ENCODE measurements at places on chromosomes 6 and 20.
A peak's percentile ranks its signal among the peaks of the same experiment; 100 is the strongest.

- DNase-seq, result no peak
Measured at GRCh38 chr6:72864236-72864635, 242.4 kb downstream of the KCNQ5 start.

GRCh38 chr6:6251555-6252280 lies 68.7 kb downstream of the F13A1 start:
- no peak for DNase-seq

- DNase-seq, result no peak
Measured at GRCh38 chr6:126914172-126914571, 204.3 kb upstream of the RSPO3 start.

DNA sequence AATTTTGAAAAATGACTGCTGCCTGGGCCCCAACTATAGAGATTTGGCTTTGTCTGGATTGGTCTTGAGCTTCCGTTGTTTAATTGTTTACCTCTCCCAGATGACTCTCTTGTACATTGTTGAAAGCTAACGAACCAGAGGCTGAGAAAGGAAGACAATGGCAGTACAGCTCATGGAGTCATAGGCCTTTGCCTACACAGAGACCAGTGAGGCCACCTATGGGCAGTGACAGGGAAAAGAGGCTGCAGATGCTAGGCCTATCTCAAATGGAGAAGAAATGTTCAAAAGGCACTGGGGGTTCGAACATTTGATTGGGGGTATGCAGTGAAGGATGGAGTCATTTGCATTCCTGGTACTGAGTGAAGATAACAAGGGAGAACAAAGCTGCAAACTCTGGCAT lies 29.1 kb downstream of the OPN5 start:
- no peak for DNase-seq

DNA sequence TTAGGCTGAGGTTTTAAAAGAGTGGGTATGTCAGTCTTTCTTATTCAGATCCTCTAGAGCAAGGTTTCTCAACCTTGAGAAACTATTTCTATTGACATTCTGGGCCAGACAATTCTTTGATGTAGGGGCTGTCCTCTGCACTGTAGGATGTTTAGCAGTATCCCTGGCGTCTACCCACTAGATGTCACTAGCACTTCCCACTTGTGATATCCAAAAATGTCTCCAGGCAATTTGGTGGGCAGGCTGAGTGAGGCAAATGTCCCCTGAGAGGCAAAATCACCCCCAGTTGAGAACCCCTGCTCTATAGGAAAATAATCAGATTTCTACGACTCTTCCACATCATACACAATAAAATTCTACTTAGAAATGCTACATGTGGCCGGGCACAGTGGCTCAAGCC lies 7.7 kb upstream of the ZKSCAN8 start:
- DNase-seq, result no peak

DNA sequence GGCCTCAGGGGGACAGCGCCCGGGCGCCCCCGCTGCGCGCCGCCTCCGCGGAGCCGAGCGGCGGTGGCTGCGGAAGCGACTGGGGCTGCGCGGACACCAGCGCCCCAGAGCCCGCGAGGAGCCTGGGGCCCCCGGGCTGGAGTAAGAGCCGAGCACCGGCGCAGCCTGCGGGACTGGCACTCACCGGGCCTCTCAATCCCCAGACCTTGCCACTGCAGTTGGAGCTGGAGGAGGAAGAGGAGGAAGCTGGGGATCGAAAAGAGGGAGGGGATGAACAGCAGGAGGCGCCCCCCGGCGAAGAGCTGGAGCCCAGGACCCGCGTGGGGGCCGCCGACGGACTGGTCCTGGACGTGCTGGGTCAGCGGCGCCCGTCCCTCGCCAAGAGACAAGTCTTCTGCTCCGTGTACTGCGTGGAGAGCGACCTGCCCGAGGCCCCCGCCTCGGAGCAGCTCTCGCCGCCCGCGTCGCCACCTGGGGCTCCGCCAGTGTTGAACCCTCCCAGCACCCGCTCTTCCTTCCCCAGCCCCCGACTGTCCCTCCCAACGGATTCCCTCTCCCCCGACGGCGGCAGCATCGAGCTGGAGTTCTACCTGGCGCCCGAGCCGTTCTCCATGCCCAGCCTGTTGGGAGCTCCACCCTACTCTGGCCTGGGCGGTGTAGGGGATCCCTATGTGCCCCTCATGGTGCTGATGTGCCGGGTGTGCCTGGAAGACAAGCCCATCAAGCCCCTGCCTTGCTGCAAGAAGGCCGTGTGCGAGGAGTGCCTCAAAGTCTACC lies 590 bp downstream of the RNF217 start:
- DNase-seq, result no peak

GRCh38 chr6:113306552-113307145 lies 550.5 kb upstream of the MARCKS start:
- DNase-seq, result peak; percentile 45

DNA sequence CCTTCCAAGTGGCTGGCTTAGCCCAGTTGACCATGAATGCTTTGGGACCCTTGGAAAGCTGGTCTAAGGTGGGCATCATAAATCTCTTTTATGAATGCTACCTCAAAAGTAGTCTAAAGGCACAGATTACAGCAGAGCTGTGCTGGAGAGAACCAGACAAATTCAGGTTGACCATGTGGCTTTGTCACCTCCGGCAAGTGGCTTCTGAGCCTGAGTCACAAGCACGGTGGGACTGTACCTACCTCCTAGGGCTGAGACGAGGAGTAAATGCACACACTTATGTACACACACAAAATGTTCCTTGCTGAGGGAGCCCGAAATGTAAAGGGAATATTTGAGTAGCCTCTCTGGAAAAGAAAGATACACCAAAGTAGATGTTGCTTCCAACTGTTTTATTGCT lies 155.9 kb downstream of the NFATC2 start:
- DNase-seq, result peak; percentile 59

GRCh38 chr6:42302411-42302810 lies 84.8 kb upstream of the MRPS10 start:
- no peak for DNase-seq

GRCh38 chr6:4656106-4656505 lies 120.1 kb upstream of the CDYL start:
- no peak for DNase-seq

- DNase-seq, result no peak
Measured at GRCh38 chr6:53366128-53366641, 17.4 kb upstream of the ELOVL5 start.

DNA sequence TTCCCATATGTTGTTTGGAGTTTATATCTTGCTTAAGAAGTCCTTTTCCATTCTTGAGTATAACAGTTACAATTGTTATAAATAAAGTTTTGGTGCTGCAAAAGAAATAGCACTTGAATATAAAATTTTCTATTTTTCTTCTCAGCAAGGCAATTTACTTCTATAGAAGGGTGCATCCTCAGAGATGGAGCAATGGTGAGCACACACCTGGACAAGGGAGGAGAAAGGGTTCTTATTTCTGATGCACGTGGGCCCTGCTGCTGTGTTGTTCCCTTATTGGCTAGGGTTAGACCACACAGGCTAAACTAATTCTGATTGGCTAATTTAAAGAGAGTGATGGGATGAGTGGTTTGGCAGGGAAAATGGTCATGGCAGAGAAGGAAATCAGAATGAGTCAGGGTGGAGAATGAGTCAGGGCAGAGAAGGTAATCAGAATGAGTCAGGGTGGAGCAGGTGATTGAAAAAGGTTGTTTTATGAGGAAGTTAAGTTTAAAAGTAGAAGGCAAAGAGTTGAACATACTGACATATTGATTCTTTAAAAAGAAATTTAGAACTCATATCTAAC lies 38.0 kb downstream of the CST8 start:
- DNase-seq, result no peak

DNA sequence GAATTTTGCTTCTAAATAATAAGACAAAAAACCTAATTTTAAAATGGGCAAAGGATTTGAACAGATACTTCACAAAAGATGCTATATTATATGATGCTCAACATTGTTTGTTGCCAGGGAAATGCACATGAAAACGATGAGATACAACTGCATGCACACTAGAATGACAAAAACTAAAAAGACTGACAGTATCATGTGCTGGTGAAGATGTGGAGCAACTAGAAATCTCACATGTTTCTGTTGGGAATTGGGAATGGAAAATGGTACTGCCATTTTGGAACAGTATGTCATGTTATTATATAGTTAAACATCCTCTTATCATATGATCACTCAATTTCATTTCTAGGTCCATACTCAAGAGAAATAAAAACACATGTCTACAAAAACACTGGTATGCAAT lies 13.4 kb upstream of the SNX9 start:
- DNase-seq, result no peak

All from activated naive CD4-positive, alpha-beta T cell treated with Interleukin-2 at 50 U/mL for 16 hours (primary cell).